ENCODE measurements at places on chromosomes 13 and 19. TPM values are rescaled to one million over a fixed set of nuclear protein-coding genes. Genes with fewer than 3 reads are reported as not detected.
A peak's percentile ranks its signal among the peaks of the same experiment; 100 is the strongest.

DNA sequence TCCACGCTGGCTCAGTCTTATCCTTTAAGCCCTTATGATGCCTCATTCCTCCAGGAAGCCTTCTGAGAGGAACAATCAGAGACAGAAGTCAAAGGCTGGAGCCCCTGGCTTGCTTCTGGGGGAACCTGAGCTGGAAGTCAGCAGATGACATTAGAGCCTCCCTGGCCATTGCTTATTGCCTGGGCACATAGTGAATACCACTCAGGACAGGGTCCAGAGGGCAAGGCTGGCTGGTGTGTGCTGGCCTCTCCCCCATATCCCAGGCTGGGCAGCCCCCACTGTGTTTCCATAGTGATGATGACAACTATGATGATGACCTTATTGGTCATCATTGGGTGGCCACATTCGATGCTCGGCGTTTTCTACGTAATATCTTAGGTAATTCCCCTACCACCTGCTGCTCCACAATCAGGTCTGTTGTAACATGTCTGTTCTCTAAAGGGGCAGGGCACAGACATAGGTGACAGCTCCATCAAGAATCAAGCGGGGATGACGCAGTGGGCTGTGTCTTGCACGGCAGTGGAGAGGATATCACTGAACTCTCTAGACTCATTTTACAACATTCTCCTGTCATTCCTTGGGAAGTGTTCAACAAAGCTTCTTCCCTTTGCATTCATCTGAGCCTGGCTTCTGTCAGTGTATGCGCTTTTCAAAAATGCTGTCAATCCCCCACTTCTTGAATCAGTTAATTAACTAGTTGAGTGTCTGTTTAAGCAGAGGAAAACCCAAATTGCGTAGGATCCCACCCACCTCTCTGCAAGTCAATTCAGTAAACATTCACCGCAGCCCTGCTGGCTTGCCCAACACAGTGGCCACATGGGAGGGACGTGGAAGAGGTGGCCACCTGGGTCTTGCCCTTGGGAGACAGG lies 89.4 kb upstream of the TSHZ3 start:
- H3K4me1 ChIP-seq: no peaks in the 10 kb centered on the region
- H3K4me3 ChIP-seq: no peak overlapping the region
- H3K36me3 ChIP-seq: no peaks in the 10 kb centered on the region
- H3K27me3 ChIP-seq: no peaks in the 10 kb centered on the region
- no peak for DNase-seq
- H3K27ac ChIP-seq: no peak overlapping the region

DNA sequence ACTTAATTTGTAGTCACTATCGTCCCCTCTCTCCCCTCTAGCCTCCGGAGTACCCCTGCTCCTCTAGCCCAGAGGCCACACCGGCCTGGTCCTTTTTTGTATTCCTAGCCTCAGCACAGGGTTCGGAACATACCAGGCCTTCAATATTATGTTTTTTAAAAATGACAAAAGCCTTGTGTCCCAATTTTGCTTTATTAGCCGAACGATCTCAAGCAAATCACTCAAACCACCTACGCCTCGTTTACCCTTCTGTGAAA lies 463 bp upstream of the POMP start:
- peak overlapping the region; percentile 92 for H3K4me3 ChIP-seq
- H3K27me3 ChIP-seq: no peaks in the 10 kb centered on the region
- H3K36me3 ChIP-seq: no peaks in the 10 kb centered on the region
- H3K27ac ChIP-seq: peak overlapping the region; percentile 94
- no peak for DNase-seq
- H3K4me1 ChIP-seq: peaks cover 33% of the 10 kb centered on the region

- no peak for DNase-seq
- H3K36me3 ChIP-seq: no peaks in the 10 kb centered on the region
- no peaks in the 10 kb centered on the region for H3K27me3 ChIP-seq
- no peak overlapping the region for H3K27ac ChIP-seq
Observed at GRCh38 chr13:39918620-39919236, 263.3 kb downstream of the COG6 start.

The RFX2 gene
- total RNA-seq: 14.7 TPM

DNA sequence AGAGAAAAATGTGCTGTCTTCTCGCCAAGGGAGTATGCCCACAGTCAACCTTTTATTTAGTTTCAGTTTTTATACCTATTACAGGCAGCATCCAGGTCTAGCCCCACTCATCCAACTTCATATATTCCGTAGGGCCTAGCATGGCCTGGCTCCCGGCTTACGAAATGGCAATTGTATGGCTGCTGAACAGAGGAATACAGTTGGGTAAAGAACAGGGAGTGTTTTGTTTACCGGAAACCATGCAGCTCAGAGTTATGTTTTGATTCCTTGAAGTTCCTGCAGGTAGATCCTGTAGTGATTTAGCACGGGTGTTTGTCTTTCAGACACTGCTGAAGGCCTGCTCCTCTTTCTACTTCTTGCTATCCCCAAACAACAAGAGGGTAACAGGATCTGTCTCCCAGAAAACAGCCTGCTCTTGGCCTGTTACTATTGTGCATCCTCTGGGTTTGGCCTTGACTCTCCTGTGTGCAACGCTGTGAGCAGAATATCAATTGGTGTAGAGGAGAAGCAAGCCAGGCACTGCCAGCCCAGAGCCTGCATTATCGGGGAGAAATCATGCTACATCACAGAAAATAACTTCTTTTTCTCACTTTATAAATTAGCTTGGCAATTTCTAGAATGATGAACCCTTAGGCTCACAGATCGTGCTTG lies 32.4 kb downstream of the OLFM4 start:
- no peaks in the 10 kb centered on the region for H3K36me3 ChIP-seq
- no peak for DNase-seq
- H3K27ac ChIP-seq: no peak overlapping the region
- H3K27me3 ChIP-seq: no peaks in the 10 kb centered on the region
- H3K4me1 ChIP-seq: peaks cover 23% of the 10 kb centered on the region
- no peak overlapping the region for H3K4me3 ChIP-seq

The TPP2 gene
- 42.6 TPM for total RNA-seq

The ZNF763 gene
- 13.5 TPM for total RNA-seq

DNA sequence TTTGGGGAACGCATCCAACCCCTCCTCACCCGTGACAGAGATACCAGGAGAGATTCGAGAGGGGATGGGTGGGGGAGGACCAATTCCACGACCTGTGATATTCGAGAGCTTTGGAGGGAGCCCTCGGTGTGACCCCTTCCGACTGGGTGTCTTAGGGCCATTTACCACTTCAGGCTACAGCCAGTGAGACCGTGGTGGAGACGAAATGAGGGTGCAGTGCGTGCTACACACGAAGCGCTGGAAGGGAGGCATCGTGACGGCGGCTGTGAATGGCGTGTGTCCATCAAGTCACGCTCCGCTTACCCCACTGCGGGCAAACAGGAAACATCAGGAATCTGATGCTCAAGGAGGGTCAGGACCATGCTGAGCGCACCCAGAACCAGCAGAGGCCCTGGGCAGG lies 10.4 kb downstream of the CTU1 start:
- H3K27ac ChIP-seq: no peak overlapping the region
- H3K4me1 ChIP-seq: no peaks in the 10 kb centered on the region
- no peak overlapping the region for H3K4me3 ChIP-seq
- H3K27me3 ChIP-seq: no peaks in the 10 kb centered on the region

Data from tibial nerve (tissue), 4 donors.